Karpas-422 (cell line): ENCODE measurements at places on chromosomes 4 and X. TPM values are rescaled to one million over a fixed set of nuclear protein-coding genes. Genes with fewer than 3 reads are reported as not detected.

DNA sequence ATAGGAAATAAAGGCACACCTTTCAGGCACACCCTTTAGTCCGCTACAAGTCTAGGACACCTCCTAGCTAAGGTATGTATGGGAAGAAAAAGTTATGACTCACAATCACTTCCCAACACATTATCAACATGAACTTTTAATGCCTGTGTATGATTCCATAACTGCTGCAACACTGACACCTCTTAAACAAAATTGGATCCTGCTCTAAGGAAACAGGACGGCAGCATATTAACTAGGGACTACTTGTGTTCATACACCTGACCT lies 2.4 kb upstream of the PPP3CA start:
- H3K27ac ChIP-seq: no peak overlapping the region
- no peaks in the 10 kb centered on the region for H3K36me3 ChIP-seq
- H3K27me3 ChIP-seq: peaks cover 4% of the 10 kb centered on the region; the same call in 1 of the 2 replicates
- DNase-seq: no peak
- no peak overlapping the region for H3K4me3 ChIP-seq
- peaks cover 23% of the 10 kb centered on the region for H3K4me1 ChIP-seq

DNA sequence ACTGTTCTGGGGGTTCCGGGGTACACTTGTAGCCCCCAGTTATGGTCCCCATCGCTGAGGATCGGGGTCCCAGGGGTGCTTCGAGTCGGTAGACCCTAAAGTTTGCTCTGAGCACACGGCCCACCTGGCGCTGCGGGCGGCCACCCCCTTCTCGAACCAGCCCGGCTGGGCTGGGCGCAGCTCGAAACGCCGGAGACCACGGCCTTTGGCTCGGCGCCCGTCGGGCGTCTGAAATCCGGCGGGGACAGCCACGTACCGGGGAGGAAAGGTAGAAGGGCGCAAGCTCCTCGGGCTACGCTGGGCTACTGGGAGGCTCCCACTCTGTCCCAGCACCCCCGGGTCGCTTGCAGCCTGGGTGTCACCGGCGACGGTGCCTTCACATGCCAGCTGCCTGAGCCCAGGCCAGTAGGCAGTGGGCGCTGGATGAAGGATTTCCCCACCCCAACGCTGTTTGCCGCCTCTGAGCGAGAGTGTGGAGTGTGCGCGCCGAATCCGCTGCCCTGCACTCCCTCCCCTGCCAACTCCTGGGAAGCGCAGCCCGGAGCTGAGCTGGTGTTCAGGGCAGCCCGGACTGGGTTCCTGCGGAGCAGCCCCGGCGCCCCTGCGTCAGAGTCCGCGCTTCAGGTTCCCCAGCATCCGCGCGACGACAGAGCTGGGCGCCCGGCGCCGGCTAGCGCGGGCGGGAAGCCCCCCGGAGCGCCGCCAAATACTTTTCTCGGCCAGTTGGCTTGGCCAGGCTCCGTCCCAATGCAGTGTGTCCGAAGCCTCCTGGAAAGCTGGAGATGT lies 637 bp downstream of the MAMLD1 start:
- DNase-seq: peak; percentile 73
- H3K4me1 ChIP-seq: peaks cover 31% of the 10 kb centered on the region

GRCh38 chr4:106595906-106596305 lies 227.3 kb upstream of the GIMD1 start:
- H3K27me3 ChIP-seq: no peaks in the 10 kb centered on the region
- H3K4me3 ChIP-seq: no peak overlapping the region
- no peaks in the 10 kb centered on the region for H3K4me1 ChIP-seq
- H3K36me3 ChIP-seq: no peaks in the 10 kb centered on the region
- no peak overlapping the region for H3K27ac ChIP-seq

DNA sequence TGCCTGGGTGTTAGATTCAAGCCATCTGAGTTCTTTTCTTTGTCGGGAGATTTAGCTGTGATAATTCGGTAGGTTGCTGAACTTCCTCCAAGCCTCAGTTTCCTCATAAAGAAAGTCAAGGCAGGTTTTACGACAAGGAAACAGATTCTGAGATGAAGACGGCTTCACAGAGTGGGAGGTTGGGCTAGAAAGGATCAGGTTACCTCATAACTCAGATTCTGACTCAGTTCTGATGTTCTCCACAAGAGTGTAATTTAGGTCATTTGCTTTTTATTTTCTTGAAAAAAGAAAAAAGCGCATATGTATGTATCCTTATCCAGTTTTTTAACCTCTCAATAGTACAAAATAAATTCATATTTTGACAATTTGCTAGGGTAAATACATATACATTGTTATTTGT lies 47.2 kb upstream of the ELOVL6 start:
- no peak overlapping the region for H3K27ac ChIP-seq
- no peaks in the 10 kb centered on the region for H3K27me3 ChIP-seq
- H3K4me3 ChIP-seq: no peak overlapping the region
- no peaks in the 10 kb centered on the region for H3K4me1 ChIP-seq
- DNase-seq: no peak

DNA sequence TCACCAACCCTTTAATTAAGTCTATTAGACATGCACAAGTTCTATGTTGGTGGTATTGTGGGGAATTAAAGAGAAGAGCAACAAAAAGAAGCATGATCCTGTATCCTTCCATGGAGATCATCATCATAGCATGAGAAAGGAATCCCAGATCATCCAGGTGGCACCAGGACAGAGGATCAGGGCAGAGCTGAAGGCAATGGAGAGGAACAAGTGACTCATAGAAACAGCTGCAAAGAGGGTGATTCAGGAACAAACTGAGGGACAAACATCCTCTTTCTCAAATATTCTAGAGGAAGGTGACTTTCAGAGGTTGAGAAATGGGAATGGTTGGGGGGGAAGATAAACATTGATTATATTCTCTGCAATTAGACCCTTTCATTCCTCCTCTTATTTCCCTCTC lies 105.5 kb upstream of the OTUD4 start:
- H3K27me3 ChIP-seq: no peaks in the 10 kb centered on the region
- H3K36me3 ChIP-seq: no peaks in the 10 kb centered on the region

GRCh38 chr4:155509555-155509954 lies 132.8 kb upstream of the MAP9 start:
- H3K27me3 ChIP-seq: no peaks in the 10 kb centered on the region
- no peak overlapping the region for H3K4me3 ChIP-seq
- no peak overlapping the region for H3K27ac ChIP-seq
- peak; percentile 73 for DNase-seq

GRCh38 chrX:34528081-34528480 lies 129.0 kb downstream of the TMEM47 start:
- no peaks in the 10 kb centered on the region for H3K27me3 ChIP-seq
- H3K36me3 ChIP-seq: no peaks in the 10 kb centered on the region
- no peak overlapping the region for H3K4me3 ChIP-seq
- no peak for DNase-seq
- no peak overlapping the region for H3K27ac ChIP-seq

DNA sequence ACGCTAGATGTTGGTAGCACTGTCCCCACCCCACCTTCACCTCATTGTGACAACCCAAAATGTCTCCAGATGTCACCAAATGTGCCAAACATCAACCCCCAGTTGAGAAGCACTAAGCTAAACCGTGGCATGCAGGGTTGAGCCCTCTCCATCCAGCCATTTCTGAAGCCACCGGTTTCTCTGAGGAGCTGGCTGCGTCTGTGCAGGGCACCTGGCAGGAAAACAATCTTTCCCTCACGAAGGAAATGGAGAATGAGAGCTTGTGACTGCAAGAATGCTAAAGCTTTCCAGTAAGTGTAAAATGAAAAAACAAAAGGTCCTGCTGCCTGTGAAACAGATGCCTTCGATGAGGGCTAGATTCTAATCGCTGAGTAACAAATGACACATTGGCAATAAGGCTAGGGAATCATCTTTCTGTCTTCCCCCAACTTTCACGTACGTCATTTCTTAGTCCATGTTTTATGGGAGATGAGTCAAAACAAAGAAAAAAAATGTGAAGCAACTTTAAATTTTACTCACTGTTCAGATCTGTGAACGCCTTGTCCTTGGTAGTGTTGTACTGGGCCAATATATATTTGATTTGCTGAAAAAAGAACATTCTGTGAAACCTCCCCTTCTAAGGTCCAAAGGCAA lies 59.9 kb downstream of the PROM1 start:
- DNase-seq: no peak
- H3K27me3 ChIP-seq: no peaks in the 10 kb centered on the region
- H3K36me3 ChIP-seq: no peaks in the 10 kb centered on the region
- H3K4me1 ChIP-seq: no peaks in the 10 kb centered on the region
- no peak overlapping the region for H3K4me3 ChIP-seq

FAT4 gene
- total RNA-seq: 7.4 and 12.2 TPM in 2 replicates

DNA sequence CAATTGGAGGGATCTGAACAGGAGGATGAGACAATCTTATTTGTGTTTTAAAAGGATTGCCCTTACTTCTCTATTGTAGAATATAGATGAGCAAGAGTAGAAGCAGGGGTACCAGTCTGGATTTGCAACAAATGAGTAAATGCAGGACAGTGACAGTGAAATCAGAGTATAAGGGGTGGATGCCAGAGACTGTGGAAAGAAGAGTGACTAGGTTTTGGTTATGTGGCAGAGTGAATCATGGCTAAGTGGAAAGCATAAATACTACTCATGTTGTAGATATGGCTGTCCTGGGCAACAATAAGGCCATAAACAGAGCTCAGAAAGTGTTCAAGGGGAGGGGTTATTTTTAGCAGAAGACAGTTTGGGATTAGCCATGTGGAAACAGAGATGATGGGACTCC lies 6.0 kb upstream of the VSIG4 start:
- DNase-seq: no peak
- no peaks in the 10 kb centered on the region for H3K27me3 ChIP-seq
- H3K4me1 ChIP-seq: no peaks in the 10 kb centered on the region
- H3K4me3 ChIP-seq: no peak overlapping the region
- H3K36me3 ChIP-seq: no peaks in the 10 kb centered on the region
- H3K27ac ChIP-seq: no peak overlapping the region

DNA sequence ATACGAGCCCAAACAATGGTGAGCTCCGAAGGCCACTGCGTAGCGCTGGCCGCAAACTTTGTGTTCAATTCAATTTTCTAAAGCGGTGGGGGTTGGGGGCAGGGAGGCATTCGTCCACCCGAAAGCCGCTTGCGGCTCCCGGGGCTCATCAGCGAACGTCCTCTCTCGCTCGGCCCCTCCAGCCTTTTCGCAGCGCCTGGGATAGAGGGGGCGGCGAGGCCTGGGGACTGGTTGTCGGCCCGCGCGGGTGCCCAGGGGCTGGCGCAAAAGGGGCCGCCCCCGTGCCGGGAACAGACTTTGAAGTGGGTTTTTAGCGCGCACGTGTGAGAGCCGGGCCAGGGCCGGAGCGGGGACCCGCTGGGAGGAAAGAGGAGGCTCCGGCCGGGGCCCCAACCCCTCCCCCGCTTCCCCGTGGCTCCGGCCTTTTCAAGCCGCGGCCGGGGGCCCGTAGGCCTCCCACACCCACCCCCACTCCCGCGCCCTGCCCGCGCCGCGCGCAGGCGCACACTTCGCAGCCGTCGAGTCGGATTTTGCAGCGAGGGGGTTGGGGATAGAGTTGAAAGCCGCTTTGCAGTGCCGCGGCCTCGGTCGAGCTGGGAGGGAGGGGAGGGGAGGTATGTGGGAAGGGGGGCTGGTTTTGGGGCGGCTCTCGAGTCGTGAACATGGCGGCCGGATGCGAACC lies 8.3 kb downstream of the ZIC3 start:
- H3K36me3 ChIP-seq: no peaks in the 10 kb centered on the region
- no peaks in the 10 kb centered on the region for H3K27me3 ChIP-seq
- H3K4me1 ChIP-seq: no peaks in the 10 kb centered on the region
- no peak overlapping the region for H3K27ac ChIP-seq
- H3K4me3 ChIP-seq: no peak overlapping the region

FGFRL1 gene
- 0.76 TPM in 1 of 2 replicates, not detected in the other for total RNA-seq

DNA sequence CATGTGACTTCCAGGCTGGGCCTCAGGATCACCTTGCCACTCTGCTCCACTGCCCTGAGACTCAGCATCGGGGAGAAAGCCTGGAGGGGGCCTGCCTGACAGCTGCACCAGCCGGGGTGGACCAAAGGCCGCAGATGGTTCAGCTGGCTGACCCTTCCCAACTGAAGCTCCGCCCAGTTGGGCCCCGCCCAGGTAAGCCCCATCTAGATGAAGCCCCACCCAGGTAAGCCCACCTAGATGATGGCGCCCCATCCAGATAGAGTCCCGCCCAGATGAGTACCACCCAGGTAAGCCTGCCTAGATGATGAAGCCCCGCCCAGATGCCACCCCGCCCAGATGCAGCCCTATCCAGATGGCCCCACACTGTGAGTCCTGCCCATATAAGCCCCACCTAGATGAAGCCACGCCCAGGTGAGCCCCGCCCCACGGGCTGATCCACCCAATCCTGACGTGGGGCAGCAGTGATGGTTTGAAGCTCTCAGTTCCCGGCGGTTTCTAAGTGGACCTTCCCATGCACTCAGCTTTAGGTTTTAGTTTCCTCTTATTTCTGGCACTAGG lies 10.0 kb downstream of the ZFYVE28 start:
- peak; percentile 84 for DNase-seq
- no peaks in the 10 kb centered on the region for H3K27me3 ChIP-seq
- H3K4me3 ChIP-seq: no peak overlapping the region
- H3K27ac ChIP-seq: no peak overlapping the region

DNA sequence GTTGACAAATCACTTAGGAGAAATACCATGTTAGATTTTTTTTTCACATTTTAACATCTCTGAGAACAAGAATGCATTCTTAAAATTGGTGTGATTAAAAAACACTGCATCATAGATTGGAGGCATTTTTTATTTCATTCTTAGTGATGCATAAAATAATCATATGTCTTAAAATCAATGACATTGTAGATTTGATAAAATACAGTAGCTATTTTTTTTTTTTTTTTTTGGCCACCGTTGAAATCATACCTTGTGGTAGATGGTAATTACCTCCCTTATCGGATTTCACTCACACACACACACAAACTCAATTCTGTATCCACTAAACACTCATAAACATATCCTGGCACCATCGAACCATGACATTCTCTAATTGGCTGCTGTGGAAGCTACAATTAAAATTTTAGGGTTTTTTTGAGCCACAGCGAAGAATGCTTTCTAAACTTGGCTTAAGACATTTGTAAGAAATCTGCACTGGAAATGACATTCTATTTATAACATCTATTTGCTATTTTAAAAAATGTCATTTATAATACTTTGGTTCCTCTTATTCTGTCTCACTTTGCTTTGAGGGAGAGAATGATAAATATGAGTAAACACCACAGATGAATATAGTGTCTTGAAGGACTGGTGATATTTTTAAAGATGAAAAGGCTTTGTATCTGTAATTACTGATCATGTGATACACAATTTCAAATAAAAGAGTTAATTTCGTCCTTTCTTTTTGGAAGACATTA lies 60.1 kb downstream of the CCSER1 start:
- H3K27me3 ChIP-seq: no peaks in the 10 kb centered on the region
- H3K4me1 ChIP-seq: peaks cover 3% of the 10 kb centered on the region; the same call in 1 of the 2 replicates
- no peaks in the 10 kb centered on the region for H3K36me3 ChIP-seq

CORIN gene
- 1.9 and 2.8 TPM in 2 replicates for total RNA-seq

DNA sequence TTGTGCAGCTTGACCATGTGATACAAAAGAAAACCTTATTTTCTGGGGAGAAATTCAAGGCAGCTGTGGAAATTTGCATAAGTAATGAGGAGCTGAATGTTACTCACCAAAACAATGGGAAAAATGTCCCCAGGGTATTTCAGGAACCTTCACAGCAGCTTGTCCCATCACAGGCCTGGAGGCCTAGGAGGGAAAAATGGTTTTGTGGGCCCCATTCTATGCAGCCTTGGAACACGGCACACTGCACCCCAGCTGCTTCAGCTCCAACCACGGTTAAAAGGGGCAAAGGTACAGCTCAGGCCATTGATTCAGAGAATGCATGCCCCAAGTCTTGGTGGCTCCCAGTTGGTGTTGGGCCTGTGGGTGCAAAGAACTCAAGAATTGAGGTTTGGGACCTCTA lies 216.1 kb downstream of the MAGEE1 start:
- H3K4me1 ChIP-seq: no peaks in the 10 kb centered on the region
- H3K27me3 ChIP-seq: no peaks in the 10 kb centered on the region
- no peaks in the 10 kb centered on the region for H3K36me3 ChIP-seq
- no peak overlapping the region for H3K27ac ChIP-seq
- no peak for DNase-seq
- no peak overlapping the region for H3K4me3 ChIP-seq

MAGEA3 gene
- total RNA-seq: not detected in 2 replicates
